ENCODE measurements at places on chromosomes 3 and 15.
A peak's percentile ranks its signal among the peaks of the same experiment; 100 is the strongest.

GRCh38 chr15:80985981-80986380 is 3.6 kb downstream of the MESD start:
- no peak for DNase-seq

GRCh38 chr3:115766587-115767482 is 143.5 kb downstream of the GAP43 start:
- DNase-seq, result no peak

GRCh38 chr3:99658274-99658673 is 19.9 kb downstream of the COL8A1 start:
- no peak for DNase-seq

DNA sequence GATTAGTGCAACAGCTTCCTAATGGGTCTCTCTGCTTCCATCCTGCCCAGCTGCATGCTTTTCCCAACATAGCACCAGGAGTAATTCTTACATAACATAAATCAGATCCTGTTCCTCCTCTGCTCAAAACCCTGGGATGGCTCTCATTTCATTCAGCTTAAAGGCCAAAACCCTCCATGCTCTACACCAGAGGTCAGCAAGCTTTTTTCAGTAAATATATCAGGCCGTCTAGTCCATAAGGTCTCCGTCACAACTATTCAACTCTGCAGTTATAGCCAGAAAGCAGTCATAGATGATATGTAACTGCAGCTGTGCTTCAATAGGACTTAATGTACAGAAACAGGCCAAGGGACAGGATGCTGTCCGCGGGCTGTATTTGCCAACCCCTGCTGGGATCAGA is 202.8 kb upstream of the UBE2E2 start:
- DNase-seq, result no peak

DNA sequence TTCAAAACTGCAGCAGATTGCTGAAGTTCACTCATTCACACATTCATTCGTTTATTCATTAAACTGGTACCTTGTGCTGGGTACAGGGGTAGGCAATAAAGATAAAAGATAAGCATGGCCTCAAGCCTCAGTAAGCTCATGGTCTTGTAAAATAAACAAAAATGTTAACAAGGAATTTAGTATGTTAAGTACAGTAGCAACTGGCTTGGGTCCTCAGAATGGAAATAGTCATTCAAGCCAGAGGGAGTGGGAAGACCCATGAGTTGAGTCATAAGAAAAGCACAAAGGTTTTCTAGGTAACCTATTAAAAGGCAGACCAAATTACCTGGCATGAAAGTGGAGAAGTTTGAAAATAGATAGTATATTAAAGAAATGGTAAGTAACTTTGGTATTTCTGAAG is 163.3 kb downstream of the CDIN1 start:
- DNase-seq, result no peak

- peak; percentile 36 for DNase-seq
These were observed 1.5 kb downstream of the PTPN9 start for GRCh38 chr15:75577401-75578172.

GRCh38 chr15:42704492-42704926 is 32.4 kb downstream of the CDAN1 start:
- peak; percentile 64 for DNase-seq

- DNase-seq, result peak; percentile 41
These were observed 58.0 kb downstream of the CHAC1 start for GRCh38 chr15:41011055-41011815.

GRCh38 chr3:143918848-143919247 is 52.8 kb upstream of the DIPK2A start:
- no peak for DNase-seq

- DNase-seq, result no peak
These were observed at the start of gene CD96 for GRCh38 chr3:111541911-111542483. CD96 (plus strand) TSS chr3:111542197; CDS start chr3:111542249, 52 bp downstream.

GRCh38 chr3:46272028-46272451 is 29.8 kb downstream of the CCR3 start:
- DNase-seq, result no peak

DNA sequence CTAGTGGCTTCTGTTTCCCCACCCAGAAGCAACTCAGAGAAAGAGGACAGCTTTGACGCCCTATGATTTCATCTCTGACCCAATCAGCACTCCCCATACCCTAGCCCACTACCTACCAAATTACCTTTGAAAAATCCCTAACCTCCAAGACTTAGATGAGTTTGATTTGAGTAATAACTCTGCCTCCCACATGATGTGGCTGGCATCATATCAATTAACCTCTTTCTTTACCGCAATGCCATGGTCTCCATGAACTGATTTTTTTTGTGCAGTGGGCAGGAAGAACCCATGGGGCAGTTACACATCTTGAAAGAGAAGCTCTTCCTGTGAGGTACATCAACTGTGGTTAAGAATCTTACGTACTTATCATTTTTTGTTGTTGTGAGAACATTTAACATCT is 25.5 kb upstream of the APOD start:
- no peak for DNase-seq

- DNase-seq, result no peak
These were observed 211.4 kb upstream of the MANF start for GRCh38 chr3:51173518-51174271.

DNA sequence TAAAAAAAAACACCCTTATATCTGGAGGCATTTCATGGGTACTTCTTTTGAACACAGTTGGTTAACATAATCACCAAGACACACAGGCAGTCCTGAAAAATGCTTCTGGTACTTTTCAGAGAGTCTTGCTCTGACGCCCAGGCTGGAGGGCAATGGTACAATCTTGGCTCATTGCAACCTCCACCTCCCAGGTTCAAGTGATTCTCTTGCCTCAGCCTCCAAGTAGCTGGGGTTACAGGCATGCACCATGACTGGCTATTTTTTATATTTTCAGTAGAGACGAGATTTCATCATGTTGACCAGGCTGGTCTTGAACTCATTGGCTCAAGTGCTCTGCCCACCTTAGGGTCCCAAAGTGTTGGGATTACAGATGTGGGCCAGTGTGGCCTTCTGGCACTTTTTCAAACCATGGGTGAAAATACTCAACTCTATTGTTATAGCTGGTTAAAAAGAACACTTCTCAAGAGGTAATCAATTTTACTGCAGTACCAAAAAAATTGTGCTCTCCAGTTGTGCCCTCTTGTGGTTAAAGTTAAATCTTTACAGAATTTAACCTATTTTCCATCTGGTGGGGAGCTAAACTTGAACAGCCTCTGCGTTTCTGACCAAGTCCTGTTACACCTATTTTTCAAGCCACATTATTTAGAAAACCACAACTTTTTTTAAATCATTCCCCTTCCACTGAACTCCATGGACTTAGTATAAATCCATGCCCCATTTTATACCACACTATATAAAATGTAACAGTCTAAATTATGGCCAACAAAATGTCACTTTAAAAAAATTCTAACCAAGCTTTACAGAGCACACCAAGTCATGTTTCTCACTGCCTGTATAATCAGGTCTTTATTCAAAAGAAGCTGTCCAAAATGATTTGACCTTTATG is 1.2 kb upstream of the SNAPC5 start:
- peak; percentile 36 for DNase-seq

DNA sequence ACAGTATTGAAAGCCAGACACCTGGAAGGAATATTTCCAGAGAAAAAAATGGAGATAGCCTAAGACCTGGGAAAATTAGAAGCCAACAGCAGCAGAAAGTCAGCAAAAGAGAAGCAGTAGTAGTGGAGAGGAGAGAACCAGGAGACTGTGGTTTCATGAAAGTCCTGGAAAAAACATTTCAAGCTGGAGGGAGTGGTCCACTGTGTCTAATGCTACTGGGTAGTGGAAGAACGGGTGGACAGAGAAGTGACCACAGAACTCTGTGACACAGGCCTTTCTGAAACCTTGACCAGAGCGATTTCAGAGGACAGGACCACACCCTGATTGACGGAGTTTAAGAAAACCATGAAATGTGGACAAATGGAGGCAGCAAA is 15.3 kb upstream of the SH3BP5 start:
- no peak for DNase-seq

- DNase-seq, result peak; percentile 94
These were observed 274.0 kb downstream of the BBX start for GRCh38 chr3:107796791-107797190.

GRCh38 chr3:31106204-31106603 is 211.7 kb upstream of the GADL1 start:
- DNase-seq, result peak; percentile 2

DNA sequence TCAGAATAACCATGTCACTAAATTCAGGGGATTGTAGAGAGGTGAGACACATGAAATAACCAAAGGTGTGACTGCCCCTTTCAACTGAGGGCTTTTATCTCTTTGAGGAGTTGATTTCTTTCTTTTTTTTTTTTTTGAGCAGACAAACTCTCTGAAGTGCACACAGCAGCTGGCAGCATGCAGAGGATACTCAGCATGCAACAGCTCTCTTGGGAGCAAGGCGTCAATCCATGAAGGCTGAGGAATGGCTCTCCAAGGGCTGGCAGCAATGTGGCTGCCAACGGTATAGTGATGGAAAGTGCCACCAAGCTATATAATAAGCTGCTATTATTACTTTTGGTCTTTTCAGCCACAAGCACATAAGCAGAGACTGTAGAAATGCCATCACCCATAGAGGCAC is 226.7 kb upstream of the FEZF2 start:
- DNase-seq, result peak; percentile 79
